ENCODE measurements at places on chromosomes 5 and 9.

GRCh38 chr5:145919413-145919812, 17.0 kb upstream of the SH3RF2 start:
- DNase-seq: no peak

DNA sequence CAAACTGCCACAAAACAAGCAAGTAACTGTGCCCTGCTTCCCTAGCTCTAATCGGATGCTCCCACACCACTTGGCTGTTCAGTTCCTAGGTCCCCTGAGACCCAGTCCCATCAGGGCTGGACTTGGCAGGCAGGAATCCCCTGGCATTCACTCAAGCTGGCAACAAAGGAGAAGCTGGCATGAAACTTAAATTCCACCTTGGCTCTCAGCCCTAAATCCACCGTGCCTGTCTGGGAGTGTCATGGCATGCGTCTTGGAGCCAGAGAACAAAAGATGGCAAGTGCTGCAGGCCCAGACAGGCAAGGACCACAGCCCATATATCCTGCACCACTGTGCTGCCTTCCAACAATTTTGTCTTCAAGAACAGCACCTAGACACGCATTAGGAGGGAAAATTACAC, 38.2 kb downstream of the ETF1 start:
- no peak for DNase-seq

GRCh38 chr5:156920042-156920860, 42.8 kb downstream of the TIMD4 start:
- DNase-seq: no peak

- DNase-seq: no peak
These were observed 52.6 kb upstream of the SH3PXD2B start for GRCh38 chr5:172506921-172507320.

DNA sequence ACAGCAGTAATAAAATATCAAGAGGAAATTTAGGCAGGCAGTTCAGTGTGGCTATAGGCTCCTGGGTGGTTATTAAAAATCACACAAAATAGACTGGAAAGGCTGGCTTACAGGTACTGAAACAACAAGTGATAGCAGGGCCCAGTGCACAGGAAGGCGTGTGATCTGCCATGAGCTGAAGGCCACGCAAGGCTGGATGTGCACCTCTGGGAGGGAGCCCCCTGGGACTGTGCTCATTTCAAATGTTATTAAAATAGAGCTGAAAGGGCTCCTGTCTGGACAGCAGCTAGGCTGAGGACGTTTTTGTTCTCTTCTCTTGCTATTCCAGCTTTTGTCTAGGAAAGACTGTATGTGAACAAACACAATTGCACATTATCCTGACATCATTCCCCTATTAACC, 324.3 kb upstream of the RFX3 start:
- no peak for DNase-seq

All from suppressor macrophage (primary cell).